ENCODE measurements at places on chromosomes 1 and 21.
A peak's percentile ranks its signal among the peaks of the same experiment; 100 is the strongest.

- no peak for DNase-seq
Observed at GRCh38 chr1:18128298-18128697, 20.7 kb downstream of the IGSF21 start.

- peak; percentile 76 for DNase-seq
Observed at GRCh38 chr1:145858238-145858900, 512 bp downstream of the PIAS3 start.

- no peak for DNase-seq
Observed at GRCh38 chr21:39430457-39430856, 15.1 kb downstream of the LCA5L start.

GRCh38 chr1:209231476-209232156, 351.9 kb upstream of the CAMK1G start:
- DNase-seq = no peak

DNA sequence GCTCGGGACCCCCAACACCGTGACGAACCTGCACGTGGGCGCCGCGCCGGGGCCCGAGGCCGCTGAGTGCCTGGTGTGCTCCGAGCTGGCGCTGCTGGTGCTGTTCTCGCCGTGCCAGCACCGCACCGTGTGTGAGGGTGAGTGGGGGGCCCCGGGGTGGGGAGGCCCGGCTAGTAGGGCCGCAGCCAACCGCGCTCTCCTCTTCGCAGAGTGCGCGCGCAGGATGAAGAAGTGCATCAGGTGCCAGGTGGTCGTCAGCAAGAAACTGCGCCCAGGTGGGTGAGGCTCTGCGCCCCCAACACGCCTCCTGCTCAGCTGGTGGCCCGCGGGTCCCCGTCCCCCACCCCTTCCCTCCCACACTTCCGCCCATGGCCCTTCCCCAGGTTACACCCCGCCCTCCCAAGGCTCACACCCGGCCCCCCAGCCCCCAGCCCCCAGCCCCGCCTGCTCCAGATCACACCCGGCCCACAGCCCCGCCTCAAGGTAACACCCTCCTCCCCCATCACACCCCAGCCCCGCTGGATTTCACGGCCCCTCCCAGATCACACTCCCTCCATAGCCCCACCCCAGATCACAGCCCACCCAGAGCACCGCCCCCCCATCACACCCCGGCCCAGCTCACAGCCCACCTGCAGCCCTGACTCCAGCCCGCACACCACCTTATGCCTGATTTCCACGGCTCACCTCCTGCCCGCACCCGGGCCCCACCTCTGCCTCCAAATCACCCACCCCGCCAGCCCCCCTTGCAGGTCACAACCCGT, 2.4 kb upstream of the MMP23B start:
- DNase-seq = peak; percentile 80

DNA sequence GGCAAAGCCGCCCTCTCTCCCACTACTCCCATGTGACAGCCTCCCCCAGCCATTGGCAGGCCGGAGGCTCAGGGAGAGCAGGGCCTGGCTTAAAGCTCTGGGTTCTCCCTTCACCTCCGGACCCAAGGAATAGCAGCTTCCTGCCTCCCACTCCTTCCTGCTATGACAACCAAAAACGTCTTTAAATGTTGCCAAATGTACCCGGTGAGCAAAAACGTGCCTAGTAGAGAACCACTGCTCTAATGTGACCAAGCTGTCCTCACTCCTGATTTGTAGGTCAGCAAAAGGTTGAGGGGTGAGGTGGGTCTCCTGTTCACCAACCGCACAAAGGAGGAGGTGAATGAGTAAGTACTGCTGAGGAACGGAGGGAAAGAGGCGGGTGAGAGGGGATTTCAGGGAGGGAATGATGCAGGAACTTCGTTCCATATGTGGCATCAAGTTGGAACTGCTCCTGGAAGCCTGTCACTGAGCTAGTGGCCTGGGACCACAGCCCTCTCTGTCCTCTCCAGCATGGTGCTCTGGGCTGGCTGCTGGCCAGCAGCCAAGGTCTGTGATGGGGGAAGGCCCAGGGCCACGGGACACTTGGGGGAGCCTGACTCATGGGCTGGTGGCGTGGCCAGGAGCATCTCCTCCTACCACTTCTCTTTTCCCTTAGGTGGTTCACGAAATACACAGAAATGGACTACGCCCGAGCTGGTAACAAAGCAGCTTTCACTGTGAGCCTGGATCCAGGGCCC, 5.7 kb downstream of the MRTO4 start:
- no peak for DNase-seq

- DNase-seq = no peak
Observed at GRCh38 chr1:220642285-220642684, 47.9 kb upstream of the C1orf115 start.

- DNase-seq = no peak
Observed at GRCh38 chr1:99860703-99861102, 10.5 kb downstream of the AGL start.

DNA sequence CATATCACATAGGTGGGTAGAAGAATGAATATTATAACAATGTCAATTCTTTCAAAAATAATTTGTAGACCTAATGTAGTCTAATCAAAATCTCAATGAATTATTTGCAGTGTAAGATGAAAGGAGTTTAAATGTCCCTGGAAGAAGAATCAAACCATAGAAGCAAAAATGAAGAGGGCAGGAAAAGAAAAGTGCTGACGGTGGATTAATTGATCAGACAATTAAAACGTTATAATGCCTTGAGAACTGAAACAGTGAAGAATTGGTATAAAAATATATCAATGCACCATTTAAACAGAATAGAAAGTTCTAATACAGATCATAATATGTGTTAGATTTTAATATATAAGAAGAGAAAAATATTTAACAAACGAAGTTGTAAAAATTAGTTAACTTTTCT, 109.8 kb downstream of the TYW3 start:
- DNase-seq = no peak

GRCh38 chr21:27802816-27803475, 836.1 kb upstream of the ADAMTS5 start:
- DNase-seq = no peak

DNA sequence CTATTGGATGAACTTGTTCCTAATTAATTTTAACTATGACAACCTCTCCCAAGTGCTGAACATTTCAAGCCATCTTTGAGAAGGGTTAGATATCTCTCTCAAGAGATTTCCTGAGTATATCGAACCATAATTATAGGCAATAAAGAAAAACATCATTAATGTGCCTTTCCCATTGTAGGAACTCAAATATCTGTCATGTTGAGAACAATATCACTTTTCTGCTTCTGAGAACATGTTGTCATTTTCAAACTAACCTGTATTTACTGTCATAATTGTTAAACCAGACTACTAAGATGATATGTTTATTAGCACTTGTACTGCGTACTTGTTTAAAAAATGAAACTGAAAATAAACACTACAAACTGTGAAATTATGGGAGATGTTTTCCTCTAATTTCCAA, 4.3 kb downstream of the EPS15 start:
- no peak for DNase-seq

GRCh38 chr1:197103300-197103699, 36.2 kb upstream of the F13B start:
- DNase-seq = no peak

- DNase-seq = peak; percentile 10
Observed at GRCh38 chr1:43270421-43271095, 775 bp downstream of the TMEM125 start.

GRCh38 chr1:106568201-106568974, 488.1 kb upstream of the PRMT6 start:
- no peak for DNase-seq

DNA sequence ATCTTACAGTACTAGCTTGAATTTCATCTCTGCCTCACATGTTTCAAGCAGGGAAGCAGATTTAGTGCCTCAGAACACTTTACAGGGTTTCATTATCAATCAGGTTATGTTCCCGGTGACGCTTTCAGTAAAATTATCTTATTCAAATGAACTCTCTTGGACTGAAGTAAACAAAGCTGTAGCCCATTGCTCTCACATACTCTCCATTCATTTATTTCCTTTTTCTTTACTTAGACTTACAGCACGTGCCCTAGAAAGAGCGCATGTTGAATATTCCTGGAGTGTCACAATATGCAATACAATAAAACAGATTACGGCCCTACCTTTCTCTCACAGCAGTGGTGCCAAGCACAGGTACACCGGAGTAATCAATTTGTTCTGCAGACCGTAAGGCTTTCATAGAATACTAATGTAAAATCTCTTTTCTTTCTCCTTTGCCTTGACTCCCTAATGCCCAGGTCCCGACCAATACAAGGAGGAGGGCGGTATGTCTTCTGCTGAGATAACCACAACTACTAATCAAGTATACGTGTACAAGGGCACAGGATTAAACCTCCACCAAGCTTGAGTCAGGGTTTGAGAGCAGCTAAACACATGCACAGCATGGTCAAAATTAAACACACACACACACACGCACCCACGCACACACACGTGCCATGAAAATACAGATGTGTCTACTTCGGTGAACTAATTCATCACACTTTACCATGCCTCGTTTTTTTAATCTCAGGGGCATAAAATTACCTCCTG, 62.8 kb downstream of the NRIP1 start:
- no peak for DNase-seq

GRCh38 chr1:116711263-116711840, 42.9 kb upstream of the CD2 start:
- DNase-seq = no peak

DNA sequence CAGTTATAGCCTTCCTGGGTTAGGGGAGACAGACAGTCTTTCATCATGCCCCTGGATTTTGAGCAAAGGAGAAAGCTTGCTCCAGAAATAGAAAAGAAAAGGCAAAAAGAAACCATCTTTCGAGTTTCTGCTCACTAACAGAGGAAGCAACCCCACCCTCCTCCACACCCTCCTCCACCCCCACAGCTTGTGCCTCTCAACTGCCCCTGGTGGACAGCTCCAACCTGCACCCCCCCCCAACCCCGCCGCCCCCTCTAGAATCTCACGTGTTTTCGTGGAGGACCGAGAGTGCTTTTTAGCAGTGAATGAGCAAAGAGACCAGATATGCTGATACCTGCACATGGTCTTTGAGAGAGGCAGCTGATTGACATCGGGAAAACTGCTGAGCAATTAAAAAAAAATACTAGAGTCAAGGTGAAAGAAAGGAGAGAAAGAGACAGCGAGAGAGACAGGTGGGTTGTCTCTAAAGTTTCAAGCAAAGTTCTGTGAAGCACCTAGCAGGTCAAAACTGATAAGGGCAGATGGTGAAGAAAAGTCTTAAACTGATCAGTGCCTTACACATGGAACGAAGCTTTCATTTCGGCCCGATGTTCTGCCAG, 358.3 kb downstream of the KIF26B start:
- no peak for DNase-seq

DNA sequence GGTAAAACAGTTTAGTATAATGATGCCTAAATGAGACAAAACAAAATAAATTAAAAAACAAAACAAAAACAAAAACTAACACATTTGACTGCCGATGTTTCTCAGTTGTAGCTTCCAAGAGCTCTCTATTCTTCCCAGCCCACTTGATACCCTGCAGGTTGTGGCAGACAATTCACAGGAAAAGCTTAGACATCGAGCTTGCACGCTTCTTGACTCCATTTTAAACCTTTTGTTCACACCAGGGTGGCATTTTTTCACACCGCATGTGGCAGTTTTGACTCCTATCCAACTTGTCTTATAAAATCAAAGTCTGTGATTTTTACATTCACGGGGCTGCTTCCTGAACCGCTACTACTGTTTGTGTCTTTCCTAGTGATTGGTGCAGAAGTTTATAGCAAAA, 575.9 kb downstream of the USP25 start:
- DNase-seq = no peak

DNA sequence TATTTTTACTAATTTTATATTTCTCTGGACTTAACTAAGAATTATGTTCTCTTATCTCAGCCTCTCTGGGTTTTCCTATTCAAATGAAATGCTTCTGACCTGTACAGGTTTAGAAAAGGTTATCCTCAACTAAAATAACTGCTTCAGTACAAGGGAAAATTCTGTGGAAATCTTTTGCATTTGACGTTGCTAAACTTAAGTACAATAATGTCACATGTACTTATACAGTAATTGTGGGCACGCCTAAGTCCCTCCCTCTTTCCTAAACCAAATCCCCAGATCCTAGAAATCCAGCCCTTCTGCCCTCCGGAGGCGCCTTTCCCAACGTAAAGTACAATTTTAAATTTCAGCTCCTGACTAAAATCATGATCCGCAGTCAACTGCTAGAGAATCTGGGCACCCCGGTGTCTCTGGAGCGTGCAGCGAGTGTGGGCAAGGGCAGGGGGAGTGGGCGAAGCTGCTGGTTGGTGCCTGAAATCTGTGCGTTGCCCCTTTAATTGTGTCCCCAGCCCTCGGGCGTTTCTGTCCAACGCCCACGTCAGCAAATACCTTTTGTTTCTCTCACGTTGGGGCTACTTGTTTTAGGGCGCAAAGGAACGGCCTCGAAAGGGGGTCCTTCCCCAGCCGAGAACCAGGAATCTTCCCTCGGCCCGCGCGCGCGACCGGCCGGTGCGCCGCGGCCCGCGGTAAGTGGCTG, at the start of gene ZBTB8A:
TSS of gene ZBTB8A (plus strand) at position 541 of the 697 bp plus-strand sequence. CDS start 53,505 bp downstream, outside the sequence.
- DNase-seq = no peak

DNA sequence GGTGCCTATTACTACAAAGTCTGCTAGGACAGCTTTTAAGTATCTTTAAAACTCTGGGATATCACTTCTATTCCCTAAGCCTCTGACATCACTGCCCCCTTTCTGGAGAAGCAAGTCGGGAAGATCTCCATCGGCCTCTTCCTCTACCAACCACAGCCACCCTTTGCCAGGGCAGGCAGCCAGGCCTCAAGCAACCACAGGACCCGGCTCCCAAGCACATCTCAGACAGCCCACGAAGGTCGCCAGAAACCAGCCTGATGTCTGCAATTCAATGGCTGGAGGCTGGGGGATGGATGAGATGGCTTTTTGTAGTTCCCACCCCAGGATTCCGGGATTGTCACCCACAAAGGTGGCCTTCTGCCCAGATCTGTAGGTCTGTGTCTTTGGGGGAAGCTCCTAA, 70.7 kb downstream of the LGR6 start:
- no peak for DNase-seq

DNA sequence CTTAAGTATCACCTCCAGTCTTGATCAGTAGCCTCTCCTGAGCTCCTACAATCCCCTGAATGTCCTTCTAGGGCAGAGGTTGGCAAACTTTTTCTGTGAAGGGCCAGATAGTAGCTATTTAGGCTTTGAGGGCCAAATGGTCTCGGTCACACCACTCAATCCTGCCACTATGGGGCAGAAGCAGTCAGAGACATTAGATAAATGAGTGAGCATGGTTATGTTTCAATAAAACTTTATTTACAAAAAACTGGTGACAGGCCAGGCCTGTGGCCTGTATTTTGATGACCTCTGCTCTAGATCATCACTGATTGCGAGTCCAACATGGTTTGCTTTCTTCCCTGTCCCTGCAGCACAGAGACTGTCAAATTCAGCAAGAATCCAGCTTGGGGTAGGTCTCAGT, 36.3 kb downstream of the LRP8 start:
- DNase-seq = no peak

DNA sequence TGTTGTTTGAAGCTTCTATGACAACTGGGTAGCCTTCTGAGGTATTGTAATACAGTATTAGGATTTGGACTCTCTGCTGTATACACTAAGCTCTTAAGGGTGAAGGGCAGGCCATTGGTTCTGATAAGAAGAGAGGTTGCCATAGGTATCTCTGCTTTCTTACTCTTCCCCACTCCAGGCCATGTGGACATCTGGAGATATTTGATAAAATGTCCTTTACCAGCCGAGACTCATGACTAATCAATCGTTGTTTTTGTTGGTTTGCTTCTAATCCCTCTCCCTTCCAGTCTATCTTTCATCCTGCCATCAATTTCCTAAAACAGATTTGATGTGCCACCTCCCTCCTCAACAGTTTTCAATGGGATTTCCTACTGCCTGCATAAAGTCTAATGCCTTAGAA, 64.6 kb upstream of the WDR26 start:
- no peak for DNase-seq

GRCh38 chr1:43255438-43256210, 14.2 kb upstream of the TMEM125 start:
- DNase-seq = no peak

- no peak for DNase-seq
Observed at GRCh38 chr1:166193057-166193698, 26.4 kb upstream of the FAM78B start.
